Activated naive CD4-positive, alpha-beta T cell treated with anti-CD3 and anti-CD28 coated beads, Interleukin-2, amount 50 U/mL, for 72 hours (primary cell): ENCODE measurements at places on chromosomes 5 and 9. TPM values are rescaled to one million over a fixed set of nuclear protein-coding genes. Genes with fewer than 3 reads are reported as not detected.

- no peak for DNase-seq
Measured at GRCh38 chr5:180642779-180643178, 6.6 kb downstream of the FLT4 start.

DNA sequence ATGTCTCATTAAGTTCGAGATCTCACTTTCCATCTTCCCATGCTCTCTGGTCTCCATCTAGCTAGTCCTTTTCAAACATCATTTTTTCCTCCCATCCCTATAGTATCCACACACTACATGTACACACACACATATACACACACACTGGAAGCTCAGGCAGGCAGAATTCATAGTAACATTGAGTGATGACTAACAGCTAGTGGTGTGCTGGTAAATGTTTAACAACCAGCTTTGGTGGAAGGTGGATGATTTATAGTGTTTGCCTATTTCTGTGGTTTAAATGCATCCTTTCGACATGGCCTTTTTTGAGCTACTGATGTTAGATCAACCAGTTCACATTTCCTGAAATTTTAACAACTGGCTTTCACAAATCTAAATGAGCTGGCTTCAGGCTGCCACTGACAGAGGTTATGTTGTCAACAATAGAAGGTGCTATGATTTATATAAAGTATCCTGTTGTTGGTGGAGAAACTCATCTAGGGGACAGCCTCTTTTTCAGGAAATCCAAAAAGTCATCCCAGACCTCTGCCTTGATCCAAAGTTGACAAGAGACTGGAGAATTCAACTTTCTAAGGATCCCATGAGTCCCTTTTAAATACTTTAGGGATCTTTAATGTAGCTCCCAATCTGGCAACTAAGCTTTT lies 117.8 kb downstream of the CCDC192 start:
- DNase-seq: no peak

GRCh38 chr5:56755036-56755555 lies 60.3 kb upstream of the MAP3K1 start:
- DNase-seq: no peak

- DNase-seq: no peak
Measured at GRCh38 chr5:172678902-172679301, 37.8 kb downstream of the NEURL1B start.

DNA sequence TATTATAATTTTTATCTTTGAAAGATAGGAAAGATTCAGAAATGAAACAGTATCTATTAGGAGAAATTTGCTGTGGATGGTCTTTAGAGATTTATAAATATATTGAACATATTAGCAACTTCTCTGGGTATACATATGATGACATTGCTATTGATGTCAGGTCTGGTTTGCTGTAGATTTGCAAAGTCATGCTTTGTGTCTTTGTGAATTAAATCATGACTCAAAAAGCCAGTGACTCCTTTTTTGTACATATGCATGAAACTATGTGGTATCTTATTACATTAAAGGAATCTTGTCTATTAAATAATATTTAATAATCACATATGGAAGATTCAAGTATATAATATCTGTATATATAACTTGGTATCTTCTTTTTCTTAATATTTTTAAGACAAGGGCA lies 141.9 kb downstream of the ST8SIA4 start:
- DNase-seq: no peak

- DNase-seq: no peak
Measured at GRCh38 chr5:45037927-45038326, 229.2 kb downstream of the MRPS30 start.

DNA sequence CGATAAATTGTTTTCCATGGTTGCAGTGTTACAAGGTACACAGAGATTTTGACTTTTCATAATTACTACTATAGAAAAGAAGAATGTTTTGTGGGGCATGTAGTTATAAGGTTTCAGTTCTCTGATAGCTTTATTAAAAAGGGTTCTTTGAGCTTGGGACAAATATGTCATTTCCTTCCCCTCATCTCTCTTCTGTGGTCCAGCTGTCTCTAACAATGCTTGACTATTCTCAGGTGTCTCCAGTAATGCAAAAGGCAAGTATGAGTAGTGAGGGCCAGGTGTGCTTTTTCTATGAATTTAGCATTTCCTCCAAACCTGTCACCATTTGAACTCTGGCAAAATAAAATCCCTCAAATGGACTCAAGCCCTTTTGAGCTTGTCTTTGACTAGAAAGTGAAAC lies 84.3 kb downstream of the SLF1 start:
- no peak for DNase-seq

MAT2B gene
- total RNA-seq: 97.6 TPM

SLC45A2 gene
- total RNA-seq: 0.33 TPM

PLAC8L1 gene
- 0.64 TPM for total RNA-seq
